GM23338 (cell line): ENCODE measurements at places on chromosomes 7 and 10.

DNA sequence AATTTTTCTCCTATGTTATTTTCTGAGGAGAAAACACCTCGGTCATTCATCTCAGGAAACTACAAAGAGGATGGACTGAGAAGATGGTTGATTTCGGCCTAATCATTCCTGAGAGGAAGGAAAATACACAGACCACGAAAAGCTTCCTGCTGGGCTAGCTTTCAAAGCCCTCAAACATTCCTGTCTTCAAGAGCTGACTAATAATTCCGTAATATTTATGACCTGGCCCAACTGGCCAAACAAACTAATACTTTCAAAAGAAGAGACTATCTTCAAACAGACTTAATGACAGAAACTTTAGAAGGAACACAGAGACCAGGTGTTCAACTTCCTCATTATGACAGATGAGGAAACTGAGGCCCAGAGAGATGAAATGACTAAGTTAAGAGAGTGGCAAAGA lies 215.1 kb upstream of the FRMD4A start:
- DNase-seq, result no peak

- DNase-seq, result no peak
Observed at GRCh38 chr10:42997849-42998165, 79.1 kb upstream of the RET start.

GRCh38 chr7:25669281-25669781 lies 441.0 kb upstream of the NPVF start:
- DNase-seq, result no peak

DNA sequence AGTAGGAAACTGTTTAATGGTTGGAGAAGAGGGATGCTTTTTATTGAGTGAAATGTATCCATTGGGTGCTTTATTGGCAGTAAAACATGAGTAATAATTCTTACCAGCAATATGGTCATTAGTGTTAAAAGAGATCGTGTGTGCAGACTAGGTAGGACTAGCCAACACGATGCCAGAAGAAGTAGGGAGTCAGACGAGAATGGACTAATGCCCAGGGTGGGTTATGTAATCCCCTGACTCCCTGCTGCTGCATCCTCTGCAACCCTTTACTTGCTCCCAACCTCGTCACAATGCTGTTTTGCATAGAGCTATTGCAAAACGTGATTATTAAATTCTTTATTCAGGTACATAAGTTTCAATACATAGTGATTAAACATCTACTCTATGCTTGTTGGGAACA lies 1213.7 kb downstream of the GATA3 start:
- DNase-seq, result no peak

- DNase-seq, result no peak
Observed at GRCh38 chr7:75629044-75629443, 109.7 kb downstream of the HIP1 start.

- peak; percentile 85 for DNase-seq
Observed at GRCh38 chr7:55255496-55256445, 109.4 kb upstream of the LANCL2 start.

GRCh38 chr10:132988988-132989387 lies 46.6 kb upstream of the CFAP46 start:
- no peak for DNase-seq

GRCh38 chr10:46530249-46531186 lies 25.9 kb downstream of the GPRIN2 start:
- no peak for DNase-seq

DNA sequence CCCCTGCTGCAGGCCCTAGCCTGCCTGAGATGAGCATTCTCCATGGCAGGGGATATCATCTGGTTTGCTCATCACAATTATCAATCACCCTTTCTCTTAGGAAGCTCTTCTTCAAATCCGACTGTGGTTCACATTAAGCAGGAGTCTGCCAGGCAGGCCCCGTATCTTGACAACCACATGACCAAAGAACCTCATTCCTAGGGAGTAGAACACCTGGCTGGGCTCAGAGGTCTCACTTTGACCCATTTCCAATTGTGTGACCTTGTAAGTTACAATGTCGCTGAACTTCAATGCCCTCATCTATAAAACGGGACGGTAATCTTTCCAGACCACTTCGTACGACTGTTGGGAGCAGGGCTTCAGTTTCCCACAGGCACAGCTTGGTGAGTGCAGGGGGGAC lies 156.4 kb upstream of the PCBD1 start:
- DNase-seq, result no peak

GRCh38 chr7:13024121-13024674 lies 336.8 kb downstream of the ARL4A start:
- DNase-seq, result no peak

- DNase-seq, result peak; percentile 65
Observed at GRCh38 chr10:45557275-45557905, 115.2 kb downstream of the ZFAND4 start.

DNA sequence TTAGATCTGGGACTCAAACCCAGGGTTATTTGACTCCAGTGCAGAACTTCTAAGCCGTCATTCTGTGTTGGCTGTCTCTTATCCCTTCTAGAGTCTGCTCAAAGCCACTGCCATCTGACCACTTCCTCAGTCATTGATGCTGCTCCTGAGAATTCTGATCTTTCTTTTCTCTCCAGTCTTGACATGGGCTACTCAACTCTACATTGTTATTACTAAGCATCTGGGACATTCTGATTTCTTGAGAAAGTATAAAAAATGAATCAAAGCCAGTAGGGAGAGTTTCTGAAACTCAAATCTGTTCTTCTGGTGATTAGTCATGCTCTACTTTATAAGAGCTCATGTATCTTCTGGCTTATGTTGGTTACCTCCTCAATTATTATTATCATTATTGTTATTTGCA lies 48.7 kb downstream of the ANK3 start:
- no peak for DNase-seq

DNA sequence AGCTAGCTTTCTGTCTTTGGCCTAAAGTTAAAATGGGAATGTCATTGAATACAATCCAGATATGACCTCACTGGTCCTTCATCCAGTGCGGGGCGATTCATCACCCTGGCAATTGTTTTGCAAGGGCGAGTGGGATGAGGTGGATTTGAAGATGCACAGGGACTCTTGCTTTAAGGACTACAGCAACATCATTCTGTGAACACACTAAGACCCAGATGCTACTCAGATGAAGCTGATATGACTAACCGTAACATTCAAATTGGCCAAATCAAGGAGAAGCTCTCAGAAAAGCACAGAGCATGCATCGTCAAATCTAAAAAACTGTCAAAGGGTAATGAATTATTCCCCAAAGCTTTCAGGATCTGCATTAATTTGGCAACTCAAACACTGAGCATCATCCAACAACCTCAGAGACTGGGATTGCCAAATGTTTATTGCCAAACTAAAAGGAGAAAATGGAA lies 12.8 kb downstream of the CPA1 start:
- DNase-seq, result no peak

DNA sequence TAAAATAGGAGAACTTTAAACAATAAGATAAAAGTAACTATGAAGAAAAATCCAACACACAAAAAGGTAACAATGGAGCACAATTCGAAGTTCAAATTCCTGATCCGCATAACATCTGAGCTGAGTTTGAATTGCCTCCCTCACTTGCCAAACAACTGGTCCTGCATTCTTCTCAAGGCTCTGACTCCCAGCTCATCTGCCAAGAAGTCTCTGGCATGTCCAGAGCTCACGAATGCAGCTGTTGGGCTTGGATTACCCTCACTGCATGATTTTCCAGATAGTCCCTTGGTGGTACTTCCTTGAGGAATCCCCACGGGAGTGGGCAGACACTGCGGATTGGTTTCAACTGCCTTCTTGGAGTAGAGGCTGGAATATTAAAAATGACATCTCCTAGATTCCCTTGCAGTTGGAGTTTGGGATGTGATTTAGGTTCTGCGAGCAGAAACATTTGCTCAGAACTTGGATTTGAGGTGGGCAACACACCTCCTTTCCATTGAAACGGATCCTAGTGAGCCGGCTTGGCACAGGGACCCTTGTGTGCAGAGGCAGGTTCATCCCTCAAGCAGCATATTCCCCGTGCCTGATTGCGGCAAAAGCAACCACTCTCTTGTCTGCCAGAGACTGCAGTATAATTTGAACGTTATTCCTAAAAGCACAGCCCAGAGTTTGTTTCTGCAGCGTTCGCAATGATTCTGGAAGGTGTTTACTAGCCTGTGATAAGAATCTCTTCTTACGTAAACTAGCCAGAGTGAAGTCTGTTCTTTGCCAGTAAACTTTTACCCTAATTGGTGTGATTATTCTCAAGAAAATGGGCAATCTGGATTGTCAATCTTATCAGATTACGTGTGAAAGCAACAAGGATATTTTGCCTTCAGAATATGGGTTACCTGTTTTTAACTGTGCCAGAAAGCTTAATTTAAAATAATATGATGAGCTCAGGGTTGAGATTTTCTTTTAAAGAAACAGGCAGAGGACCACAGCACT lies 23.4 kb upstream of the PRKCQ start:
- DNase-seq, result peak; percentile 43

DNA sequence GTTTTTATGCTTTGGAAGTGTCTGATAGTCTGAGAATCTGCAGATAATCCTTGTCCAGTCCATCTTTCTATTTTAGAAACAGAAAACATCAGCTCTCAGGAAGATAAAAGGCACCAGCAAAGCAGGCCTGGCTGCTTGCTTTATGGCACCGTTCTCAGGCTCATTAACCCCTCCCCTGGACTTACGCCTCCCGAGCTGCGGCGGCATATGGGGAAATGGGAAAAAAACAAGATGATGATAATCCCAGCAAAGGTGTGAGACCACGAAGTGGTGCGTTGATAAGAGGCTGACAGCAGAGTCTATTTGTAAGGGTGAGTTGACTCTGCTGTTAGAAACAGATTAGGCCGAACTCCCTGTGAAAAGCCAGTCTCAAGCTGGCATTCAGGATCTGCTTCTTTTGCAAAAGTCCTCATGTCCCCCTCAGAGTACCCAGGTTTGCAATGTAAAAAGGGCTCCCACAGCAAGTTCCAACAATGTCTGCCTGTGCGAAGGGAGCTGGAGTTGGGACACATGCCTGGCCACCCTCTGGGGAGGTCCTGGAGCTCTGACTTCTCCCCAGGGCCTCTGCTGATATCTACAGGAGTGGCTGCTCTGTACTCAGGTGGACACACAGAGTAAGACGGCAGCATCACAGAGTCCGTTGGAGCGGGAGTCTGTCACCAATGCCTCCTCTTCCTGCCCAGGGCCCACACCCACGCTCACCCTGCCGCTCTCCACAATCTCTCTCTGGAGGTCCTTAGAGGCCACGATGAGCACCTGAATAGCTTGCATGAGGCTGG lies 54.3 kb downstream of the SPDYE5 start:
- DNase-seq, result no peak

GRCh38 chr10:68955832-68956532 lies at the start of gene DDX21:
DDX21 (plus strand) TSS chr10:68956170; CDS start chr10:68956226, 56 bp downstream.
- DNase-seq, result peak; percentile 88

GRCh38 chr10:70834021-70834420 lies 18.3 kb downstream of the SGPL1 start:
- DNase-seq, result no peak

DNA sequence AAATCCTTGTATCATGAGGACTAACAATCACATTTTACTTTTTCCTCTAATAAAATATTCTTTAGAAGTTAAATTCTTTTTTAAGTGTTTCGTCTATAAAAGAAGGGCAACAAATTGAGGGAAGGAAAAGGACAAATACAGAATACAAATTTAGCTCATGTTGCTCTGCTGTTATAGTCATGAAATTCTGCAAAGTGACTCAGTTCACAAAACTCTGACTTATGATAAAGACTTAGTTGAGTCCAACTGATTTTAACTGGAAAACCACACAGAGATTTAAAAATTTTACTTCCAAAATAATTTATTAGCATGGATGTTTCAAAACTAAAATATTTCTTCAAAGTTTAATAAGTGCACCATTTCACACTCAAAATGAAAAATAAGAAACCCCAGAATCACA lies 75.0 kb upstream of the GPR22 start:
- no peak for DNase-seq

- DNase-seq, result peak; percentile 67
Observed at GRCh38 chr7:99473315-99473596, 566 bp downstream of the ZNF789 start.

DNA sequence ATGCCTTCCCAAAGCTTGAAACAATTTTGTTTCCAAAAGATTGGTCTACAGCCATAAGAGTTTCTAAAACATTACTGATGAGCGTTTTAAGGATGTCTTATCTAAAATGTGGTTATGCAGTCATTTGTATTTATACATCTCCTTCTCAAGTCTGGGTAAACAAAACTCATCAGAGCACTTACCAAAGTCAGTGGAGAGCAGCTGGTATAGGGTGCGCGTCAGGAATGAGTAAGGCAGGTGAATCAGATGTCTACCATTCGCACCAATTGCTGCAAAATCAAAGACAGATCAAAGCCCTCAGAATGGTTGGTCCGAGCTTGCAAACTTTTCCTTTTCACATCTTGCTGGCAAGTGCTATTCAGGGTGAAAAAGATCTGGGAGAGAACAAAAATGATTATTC lies 65.6 kb upstream of the FAM171A1 start:
- DNase-seq, result no peak

GRCh38 chr10:78567680-78568455 lies 500.9 kb upstream of the ZMIZ1 start:
- DNase-seq, result no peak

DNA sequence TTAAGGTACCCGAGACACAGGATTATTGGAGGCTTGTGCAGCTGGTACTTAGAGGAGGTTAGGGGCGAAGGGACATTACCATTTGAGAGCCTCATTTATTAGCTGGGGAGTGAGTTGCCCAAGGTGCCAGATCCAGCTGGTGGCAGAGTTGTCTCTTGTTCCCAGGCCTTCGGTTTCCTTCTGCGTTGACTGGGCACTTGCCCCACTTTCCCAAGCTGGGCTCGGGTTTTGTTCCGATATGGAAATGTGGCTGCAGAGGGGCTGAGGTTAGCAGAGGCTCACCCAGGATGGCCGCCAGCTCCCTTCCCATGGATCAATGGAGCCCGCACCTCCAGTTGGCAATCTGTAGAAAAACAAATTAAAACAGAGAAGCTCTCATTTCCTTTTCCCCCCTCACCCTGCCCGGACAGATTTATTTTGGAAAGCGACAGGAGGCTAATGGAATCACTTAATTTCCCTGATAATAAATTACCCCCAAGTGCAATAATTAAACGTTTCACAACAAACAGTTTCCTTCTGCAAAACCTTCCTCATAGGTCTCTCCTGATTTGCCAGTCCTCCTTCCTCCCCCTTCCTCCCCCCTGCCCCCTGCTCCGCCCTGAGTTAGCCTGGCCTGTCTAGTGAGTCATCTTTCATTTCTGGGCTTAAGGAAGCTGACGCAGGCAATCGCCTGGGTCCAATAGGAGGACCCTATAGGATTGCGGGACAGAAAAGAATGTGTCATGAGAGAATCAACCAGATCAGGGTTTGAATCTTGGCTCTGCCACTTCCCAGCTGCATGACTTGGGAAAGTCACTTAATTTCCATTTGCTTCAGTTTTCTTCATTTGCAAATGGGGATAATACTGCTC lies 51.7 kb downstream of the ADRA2A start:
- no peak for DNase-seq

DNA sequence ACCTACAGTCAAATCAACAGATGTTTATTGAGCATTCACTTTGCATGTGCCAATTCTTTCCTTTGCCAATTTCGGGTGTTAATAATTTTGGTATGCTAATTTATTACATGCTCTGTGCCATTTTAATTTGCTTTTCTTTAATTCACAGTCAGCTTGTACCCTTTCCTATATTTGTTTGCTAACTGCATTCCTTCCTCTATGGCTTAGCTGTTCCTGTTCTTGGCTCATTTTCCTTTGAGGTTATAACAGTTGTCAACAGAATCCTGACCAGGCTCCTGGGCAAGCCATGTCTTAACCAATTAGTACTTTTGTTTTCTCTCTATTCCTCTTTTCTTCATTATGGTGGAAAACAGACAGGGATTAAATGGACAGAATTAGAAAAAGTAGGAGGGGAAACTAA lies 73.6 kb upstream of the RPA3 start:
- no peak for DNase-seq
